ENCODE measurements at places on chromosomes 6 and 20.

DNA sequence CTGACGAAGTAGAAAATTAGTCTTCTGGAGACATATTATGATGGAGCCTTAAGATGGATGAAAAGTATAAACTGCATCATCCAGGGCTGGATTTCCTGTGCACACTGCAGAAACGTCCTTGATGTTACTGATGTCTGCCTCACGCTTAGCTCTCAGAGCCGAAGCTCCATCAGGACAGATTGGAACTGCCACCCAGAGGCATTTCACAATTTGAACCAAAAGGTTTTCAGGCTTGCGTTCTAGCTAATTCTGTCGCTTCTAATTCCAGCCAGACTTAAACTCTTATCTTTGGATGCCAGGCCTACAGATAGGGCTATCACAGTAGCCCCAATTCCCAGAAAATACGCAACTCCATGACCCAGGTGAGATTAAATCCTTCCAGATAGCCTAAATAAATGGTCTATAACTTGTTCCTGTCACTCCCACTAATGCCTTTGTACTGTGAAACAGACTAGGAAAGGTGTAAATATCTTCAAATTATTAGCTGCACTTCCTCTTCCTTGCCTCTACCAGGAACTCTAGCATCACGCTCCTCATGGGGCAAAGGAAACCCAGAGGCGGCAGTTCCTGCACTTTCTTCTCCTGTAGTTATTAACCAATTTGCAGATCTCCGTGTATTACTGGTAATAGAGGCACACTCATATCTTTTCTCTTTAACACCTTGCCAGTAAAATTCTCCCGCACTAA lies 634.6 kb downstream of the PRKN start:
- DNase-seq = no peak

DNA sequence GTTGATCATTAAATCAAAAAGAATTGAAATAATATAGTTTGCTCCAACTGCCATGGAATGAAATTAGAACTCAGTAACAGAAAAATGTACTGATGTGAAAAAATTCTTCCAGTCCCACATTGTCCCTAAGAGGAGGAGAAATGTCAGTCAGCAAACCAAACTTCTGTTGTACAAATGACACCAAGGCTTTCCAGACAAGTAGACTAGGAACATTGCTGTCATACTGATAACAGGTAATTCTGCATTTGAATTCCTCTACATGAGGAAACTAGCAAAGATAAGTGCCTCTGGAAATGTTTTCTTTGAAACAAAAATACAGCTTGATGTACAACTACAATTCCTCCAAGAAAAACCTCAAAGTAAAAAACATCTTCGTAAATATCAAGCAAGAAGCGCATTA lies 90.2 kb downstream of the HIVEP1 start:
- no peak for DNase-seq

DNA sequence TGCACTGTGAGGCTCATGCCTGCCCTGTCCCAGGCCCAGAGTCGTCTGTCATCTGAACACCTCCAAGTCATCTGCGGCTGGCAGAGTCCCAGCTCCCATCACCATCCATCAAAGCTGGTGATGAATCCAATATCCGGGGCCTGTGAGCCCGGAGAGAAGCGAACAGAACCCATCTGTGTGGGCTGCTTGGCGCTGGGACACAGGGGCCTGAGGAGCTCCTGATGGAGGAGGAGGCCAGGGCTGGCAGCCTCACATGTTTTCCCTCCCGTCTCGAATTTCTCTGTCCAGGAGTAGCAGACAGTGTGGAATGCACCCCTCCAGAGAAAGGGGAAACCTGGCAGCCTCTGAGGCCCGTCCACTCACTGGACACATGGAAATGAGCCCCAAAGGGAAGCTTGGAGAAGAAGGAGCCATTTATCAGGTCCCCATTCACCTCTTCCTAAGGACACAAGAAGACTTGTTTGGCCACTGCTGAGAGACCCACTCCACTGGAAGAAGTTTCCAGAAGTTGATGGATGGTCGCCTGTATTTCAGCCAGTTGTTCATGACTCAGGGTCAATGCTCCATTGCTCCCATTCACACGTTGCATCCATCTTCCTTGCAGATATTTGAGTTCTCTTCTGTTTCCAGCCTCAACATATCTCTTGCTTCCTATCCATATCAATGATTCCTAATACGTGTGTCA lies 307.5 kb upstream of the SULF2 start:
- DNase-seq = no peak

DNA sequence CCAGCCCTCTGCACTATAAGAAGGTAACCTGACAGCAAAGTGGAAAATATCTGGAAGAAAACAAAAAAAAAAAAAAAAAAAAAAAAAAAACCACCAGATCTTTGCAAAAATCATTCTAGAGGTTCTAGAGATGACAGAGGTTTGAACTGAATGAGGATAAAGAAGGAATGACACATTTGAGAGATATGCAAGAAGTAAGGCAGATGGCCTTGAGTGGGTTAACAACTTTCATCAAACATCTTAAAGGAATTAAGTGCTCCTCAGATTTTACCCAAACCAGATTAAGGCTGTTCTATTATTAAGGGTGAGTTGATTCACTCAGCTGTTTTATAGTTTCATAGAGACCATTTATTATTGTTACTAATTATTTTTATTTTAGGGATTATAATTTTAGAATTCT lies 62.0 kb downstream of the RSPO3 start:
- no peak for DNase-seq

- DNase-seq = no peak
Measured at GRCh38 chr20:42492290-42492689, 697.4 kb downstream of the PTPRT start.

- no peak for DNase-seq
Measured at GRCh38 chr6:43668151-43669028, 19.2 kb downstream of the MRPS18A start.

DNA sequence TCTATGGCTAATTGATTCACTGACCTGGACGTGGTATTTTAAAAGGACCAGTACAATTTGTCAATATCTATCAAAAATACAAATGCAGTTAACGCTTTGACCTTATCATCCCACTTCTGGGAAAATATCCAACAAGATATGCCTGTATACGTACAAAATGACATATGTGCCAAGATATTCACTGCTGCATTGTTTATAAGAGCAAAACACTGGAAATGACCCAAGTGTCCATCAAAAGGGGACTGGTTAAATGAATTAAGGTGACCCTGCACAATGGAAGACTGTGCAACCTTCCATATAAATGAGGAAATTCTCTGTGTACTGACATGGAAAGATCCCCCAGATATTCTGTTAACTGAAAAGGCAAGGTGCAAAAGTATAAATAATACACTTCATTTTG lies 13.9 kb downstream of the TRAM2 start:
- no peak for DNase-seq

DNA sequence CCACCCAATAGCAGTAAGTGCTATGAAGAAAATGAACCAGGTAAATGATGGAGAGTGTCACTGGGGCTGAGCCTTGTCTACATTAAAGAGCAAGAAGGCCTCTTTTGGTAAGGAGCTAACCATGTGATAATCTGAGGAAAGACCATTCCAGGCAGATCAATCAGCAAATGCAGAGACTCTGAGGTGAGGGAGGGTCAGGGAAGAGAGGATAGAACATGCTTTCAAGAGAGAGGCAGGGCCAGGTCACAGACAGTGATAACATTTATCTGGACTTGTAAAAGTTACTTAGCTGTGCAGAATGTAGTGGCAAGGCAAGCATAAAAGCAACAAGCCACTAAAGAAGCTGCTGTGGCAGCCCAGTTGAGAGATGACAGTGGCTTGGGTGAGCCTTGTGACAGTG lies 197.3 kb downstream of the TASP1 start:
- no peak for DNase-seq

DNA sequence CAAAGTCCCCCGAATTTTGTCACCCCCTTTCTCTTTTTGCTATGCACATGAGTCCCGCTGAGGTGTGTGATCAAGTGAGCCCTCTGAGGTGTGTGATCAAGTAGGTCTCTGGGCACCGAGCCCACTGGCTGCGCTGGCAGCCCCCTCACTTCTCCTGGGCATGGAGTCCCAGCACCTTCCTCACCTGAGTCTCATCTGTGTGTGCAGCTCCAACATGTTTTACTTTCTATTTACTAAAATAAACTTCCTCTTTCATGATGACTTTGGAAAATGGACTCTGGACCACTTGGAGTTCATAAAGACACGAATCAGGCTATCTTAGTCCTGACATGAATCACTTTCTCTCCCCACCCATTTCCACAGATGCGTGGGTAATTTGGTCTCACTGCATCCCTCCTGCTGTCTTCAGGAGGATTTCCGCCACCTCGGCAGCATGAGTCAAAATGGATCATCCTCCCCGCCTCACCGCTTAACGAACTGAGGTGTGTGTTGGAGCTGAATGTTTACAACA lies 39.8 kb downstream of the PRDM1 start:
- no peak for DNase-seq

- no peak for DNase-seq
Measured at GRCh38 chr6:44641344-44642031, 254.0 kb downstream of the CDC5L start.

DNA sequence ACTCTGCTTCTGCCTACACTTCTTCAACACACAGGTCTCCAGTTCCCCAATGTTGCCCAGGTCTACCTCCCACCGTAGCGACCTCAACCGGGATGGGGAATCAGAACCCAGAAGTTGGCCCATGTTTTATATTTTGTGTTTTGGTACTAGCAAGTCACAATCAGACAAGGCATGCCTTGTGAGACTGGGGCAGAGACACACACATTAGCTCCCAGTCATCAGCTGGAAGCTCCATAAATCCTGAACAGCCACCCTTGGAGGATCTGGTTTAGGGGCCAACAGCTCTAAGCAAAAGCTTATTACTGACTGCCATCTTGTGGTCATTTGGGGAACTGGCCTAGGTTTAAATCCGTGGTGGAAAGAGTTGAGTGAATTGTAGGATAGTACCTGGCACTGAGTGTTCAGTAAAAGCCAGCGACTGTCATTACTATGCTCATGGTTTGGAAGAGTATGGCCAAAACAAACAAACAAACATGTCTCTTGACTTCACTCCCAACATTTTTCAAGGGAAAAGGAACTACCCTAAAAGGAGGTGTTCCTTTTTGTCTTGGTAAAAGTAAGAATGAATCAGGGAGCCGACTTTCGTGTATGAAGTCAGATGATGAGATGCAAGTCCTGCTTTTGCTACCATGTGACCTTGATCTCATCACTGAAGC lies 40.5 kb downstream of the PIM1 start:
- peak; percentile 75 for DNase-seq

Data from stimulated activated CD8-positive, alpha-beta memory T cell treated with anti-CD3 and anti-CD28 coated beads, Interleukin-4, amount 100 ng/mL, for 4 hours (primary cell).